Esophagus squamous epithelium (tissue), 5 donors: ENCODE measurements at places on chromosomes 4 and X.

- no peak for DNase-seq
These were observed 299.0 kb downstream of the NR3C2 start for GRCh38 chr4:148143174-148143573.

GRCh38 chr4:85491527-85491926 lies 16.6 kb downstream of the ARHGAP24 start:
- no peak for DNase-seq

- DNase-seq = no peak
These were observed 201.4 kb downstream of the CCSER1 start for GRCh38 chr4:90328558-90328957.

GRCh38 chr4:170652571-170652970 lies 562.8 kb upstream of the AADAT start:
- DNase-seq = no peak

DNA sequence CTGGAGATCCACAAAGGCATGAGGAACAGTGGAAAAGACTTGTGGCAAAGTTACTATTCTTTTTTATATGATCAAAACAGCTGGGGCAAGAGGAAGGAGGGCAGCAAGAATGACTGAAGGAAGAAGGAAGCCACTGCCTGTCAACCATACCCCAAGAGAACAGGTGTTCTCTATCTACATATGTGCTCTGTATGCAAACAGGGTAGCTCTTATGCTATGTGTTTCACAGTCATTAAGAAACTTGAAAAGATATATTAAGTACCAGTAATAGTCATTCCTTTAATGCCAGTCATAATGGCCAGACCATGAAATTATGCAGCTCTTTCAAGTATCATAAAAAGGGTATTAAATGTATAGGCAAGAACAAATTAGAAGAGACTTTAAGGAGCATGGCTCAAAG lies 363.9 kb downstream of the KLHL13 start:
- no peak for DNase-seq

DNA sequence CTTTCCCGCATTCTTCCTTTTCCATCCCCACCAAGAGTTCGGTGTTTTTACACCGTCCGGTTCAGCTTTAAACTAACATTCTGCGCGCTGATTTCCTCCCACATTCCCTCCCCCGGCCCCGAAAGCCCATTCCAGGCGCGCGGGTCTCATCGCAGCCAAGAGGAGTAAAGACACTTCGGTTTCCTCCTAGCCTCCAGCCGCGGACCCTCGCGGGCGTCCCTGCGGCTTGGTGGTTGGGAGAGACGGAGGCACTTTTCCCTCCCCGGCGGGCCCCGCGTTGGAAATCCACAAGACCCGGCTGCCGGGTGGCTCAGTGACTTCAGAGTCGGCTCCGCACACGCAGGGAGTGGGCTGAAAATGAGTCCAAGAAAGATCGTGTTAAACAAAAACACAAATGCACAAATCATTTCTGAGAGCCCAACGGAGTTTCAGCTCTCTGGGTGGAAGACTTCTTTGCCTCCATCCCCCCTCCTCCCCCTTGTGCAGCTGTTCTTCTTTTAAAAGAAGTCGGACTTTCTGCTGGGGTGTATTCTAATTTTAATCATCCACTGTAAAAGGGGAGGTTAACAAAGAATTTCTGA lies 2.0 kb upstream of the ARX start:
- no peak for DNase-seq

DNA sequence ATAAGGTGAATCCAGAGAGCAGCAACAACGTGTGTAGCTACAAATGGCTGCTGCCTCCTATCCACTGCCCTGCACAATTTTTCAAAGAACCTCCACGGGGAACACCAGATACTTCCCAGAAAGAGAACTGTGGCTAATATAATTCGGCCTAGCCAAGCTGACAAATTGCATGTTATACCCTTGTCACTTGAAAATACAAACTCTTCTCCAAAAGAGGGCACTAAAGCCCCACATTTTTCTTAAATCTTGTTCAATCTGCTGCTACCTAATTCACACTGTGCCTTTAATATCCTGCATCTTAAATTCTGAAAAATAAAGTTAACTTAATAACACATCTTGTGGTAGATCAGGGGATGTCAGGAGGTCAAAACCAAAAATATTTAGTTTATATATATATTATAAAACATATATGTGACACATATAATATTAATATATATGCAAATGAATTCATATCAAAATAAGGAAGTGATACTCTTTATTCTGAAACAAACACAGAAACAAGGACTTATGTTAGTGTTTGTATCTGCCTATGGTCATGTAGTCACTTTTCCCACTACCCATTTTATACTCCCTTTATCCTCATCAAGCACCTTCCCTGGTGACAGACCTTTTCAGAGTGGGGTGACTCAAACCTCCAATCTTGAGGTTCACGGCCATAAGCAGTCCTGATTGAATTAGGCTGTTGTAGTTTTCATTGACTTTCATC lies 24.1 kb downstream of the CT45A1 start:
- no peak for DNase-seq

DNA sequence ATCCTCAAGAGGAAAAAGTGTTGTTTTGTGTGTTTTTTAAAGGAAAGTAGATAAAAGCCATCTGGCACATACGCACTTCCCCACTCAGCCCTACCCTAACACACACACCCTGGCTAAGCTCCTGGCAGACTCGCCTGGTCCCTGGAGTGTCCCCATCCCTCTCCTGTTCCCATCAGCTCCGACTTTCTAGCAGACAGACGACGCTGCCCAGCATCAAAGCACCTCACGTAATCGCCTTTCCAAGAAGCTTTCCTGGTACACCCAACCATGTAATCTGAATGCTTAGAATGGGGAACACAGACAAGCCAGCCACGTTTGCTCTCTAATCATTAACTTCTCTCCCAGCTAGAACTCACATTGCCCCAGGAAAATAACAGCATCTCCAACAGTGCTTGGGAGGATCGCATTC lies 116.2 kb downstream of the AFAP1 start:
- DNase-seq = no peak

GRCh38 chrX:13088156-13088487 lies 43.7 kb upstream of the FAM9C start:
- no peak for DNase-seq

GRCh38 chrX:101749436-101749835 lies 89.8 kb upstream of the ARMCX2 start:
- DNase-seq = no peak

GRCh38 chr4:171517883-171518282 lies 295.3 kb upstream of the GALNTL6 start:
- DNase-seq = no peak

DNA sequence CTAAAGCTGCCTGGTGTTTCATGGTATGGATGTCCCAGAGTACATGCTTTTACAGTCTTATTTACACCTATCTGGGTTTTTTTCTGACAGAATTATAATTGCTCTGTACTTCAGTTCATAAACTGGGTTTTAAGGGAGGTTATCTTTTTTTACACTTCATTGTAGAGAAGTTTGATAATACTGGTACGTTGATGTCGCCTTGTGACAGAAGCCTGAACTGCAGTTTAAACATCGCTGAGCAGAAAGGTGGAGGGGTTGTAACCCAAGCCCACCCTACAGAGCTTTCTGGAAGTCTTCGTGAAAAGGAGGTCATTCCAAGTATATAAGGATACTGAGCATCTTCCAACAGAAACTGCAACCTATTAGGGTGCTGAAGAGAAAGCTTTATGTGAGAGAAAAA lies 46.4 kb downstream of the BEX1 start:
- DNase-seq = no peak

DNA sequence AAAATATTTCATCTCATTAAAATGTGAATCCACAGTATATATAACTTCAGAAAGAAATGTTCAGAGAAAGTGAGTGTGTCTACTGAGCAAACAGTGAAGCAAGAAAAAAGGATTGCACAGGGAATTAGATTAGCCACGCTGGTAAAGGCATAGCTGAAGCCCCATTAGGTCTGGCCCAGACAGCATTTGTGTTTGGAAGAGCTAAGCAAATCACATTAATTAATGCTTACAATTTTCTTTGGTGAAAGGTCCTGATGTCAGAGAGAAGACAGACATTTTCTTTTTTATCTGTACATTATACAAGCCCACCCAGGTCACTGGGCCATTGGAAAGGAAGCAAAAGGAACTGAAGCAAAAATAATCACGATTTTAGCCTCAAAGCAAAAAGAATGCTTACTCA lies 354.6 kb downstream of the GRID2 start:
- DNase-seq = no peak

DNA sequence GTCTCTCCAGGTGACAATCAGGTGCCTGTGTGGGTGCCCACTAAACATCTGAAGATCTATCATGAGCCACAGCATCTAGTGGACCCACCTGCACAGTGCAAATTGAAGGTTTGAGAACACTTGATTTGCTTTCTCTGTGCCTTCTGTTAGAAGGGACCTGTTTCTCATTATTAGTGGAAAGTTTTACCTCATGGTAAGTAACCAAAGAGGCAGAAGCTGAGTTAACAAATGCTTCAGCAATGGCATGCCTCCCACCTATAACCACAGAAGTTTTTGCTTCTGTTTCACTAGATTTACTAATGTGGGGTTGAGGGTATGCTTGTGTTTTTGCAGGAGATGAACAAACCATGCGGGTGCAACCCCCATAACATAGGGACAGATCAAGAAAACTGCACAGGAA lies 297.4 kb upstream of the DKK2 start:
- no peak for DNase-seq

- no peak for DNase-seq
These were observed 30.9 kb upstream of the ELF2 start for GRCh38 chr4:139207873-139208403.

DNA sequence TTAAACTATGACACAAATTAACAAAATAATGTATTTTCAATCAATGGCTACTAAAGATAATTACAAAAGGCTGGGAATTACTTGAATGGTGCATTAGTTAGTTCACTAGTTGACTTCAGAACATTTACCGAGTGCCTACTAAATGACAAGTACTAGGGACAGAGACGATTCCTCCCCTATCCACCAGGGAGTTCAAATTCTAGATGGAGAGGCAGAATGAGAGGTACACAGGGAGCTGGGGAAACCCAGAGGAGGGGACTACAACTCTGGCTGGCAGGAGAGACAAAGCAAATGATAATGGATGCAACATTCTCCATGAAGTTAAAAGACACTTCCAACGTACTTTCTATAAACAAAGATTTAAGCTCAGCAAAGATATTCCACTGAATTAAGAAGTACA lies 43.1 kb upstream of the MCF2 start:
- DNase-seq = no peak

GRCh38 chr4:79381161-79381560 lies 26.9 kb downstream of the GK2 start:
- DNase-seq = no peak

DNA sequence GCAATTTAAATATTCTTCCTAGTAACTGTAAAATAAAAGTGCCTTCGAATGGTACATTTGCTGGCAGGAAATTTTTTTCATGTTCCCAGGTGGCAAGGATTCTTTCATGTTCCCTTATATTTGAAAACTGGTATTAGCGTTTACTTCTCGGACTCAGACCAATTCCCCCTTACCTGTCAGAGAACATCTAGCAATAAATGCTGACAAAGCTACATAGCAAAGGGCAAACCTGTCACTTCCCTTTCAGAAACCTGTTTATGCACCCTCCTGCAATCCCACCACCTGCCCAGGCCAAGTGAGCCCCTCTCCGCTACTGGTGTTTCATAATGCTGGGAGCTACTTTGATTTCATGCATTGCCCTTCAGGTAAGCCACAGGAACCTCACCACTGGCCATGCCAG lies 98.2 kb downstream of the HPRT1 start:
- DNase-seq = no peak

GRCh38 chr4:170675568-170676262 lies 586.0 kb upstream of the AADAT start:
- DNase-seq = no peak

GRCh38 chrX:25015486-25016360 lies at the start of gene ARX:
Gene ARX (minus strand): TSS chrX:25015965. CDS start chrX:25015737, 228 bp downstream.
- DNase-seq = no peak

DNA sequence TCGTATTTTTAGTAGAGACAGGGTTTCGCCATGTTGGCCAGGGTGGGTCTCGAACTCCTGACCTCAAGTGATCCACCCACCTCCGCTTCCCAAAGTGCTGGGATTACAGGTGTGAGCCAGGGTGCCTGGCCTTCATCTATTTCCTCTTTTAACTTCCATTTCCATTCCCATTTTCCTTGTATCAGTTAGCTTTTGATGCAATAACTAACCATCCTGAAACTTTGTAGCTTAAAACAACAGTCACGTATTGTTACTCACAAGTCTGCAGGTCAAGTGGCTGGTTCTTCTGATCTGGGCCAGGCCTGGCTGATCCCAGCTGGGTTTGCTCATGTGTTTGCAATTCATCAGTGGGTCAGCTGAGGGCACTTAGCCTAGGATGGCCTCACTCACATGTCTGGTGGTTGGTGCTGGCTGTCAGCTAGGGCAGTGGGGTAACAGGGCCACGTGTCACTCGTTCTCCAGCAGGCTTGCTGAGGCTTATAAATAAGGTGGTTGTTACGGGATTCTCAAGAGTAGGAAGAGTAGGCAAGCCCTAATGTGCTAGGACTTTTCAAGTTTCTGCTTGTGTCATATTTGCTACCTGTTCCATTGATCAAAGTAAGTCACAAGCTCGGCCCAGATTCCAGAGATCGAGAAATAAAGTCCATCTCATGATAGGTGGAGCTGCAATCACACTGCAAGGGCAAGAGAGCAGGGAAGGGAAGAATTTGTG lies 88.2 kb downstream of the SOWAHB start:
- DNase-seq = no peak
